ENCODE measurements at places on chromosomes 11 and 22.
A peak's percentile ranks its signal among the peaks of the same experiment; 100 is the strongest.

DNA sequence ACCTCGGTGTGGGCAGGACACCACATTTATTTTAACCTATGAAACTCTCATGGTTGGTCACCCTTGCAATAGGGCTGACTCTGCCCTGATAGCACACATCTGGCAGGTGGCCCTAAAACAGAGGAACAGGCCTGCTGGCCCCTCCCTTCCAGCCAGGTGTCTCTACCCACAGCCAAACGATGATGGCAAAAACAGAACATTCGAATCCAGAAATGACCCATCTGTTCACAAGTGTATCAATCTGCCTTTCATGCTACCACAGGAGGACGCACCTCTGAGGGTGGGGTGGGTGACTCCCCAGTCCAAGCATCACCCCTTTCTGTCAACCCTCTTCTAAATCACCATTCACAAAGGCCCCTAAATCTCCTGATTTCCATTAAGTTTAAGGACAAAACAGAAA, 118.1 kb downstream of the ETS1 start:
- DNase-seq, result no peak

GRCh38 chr22:31474743-31475142, 14.9 kb downstream of the EIF4ENIF1 start:
- DNase-seq, result no peak

GRCh38 chr22:40889116-40889515, 27.2 kb upstream of the DNAJB7 start:
- no peak for DNase-seq

GRCh38 chr11:109784536-109784935, 308.7 kb upstream of the ZC3H12C start:
- no peak for DNase-seq

DNA sequence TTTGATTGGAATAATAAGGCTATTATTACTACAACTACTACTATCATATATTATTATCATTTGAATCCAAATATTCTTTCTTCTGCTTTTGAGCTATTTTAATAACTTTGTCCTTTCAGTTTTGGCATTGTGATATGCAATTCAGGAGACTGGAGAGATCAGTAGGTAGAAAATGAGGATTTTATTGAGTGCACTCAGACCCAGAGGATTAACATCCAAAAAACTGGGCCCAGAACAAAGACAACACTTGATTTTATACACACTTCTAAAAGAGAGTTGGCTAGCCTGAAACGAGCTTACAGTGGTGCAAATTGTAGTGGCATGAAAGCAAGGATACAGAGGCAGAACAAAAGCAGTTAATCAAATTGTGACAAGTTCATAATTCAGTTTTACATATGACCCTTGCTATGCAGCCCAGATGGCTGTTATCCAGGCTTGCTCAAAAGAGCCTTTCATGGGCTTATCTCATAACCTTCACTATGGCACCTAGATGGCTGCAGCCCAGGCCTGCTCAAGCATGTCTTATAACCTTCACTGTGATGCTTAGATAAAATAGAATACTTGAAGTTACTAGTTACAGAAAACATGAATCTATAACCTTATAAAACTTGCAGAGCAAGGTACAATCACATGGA, 796.3 kb upstream of the RAG2 start:
- no peak for DNase-seq

DNA sequence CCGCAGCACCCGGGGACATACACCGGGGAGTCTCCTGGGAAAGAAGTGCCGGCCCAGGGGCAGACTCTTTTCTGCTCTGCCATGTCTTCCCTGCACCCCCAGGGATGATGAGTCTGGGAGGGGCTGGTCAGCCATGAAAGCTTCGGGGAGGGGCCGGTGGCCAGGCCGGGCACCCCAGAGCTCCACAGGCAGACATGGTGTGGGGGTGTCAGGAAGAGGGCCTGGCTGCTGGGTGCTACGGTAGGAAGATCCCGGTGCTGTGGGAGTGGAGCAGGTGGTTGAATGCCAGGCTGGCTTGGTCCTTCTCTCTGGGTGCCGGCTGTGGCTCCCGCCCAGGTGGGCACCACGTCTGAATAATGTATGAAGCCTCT, 17.4 kb downstream of the LSP1 start:
- DNase-seq, result no peak

- no peak for DNase-seq
These were observed 169.8 kb downstream of the NELL1 start for GRCh38 chr11:20839231-20839630.

DNA sequence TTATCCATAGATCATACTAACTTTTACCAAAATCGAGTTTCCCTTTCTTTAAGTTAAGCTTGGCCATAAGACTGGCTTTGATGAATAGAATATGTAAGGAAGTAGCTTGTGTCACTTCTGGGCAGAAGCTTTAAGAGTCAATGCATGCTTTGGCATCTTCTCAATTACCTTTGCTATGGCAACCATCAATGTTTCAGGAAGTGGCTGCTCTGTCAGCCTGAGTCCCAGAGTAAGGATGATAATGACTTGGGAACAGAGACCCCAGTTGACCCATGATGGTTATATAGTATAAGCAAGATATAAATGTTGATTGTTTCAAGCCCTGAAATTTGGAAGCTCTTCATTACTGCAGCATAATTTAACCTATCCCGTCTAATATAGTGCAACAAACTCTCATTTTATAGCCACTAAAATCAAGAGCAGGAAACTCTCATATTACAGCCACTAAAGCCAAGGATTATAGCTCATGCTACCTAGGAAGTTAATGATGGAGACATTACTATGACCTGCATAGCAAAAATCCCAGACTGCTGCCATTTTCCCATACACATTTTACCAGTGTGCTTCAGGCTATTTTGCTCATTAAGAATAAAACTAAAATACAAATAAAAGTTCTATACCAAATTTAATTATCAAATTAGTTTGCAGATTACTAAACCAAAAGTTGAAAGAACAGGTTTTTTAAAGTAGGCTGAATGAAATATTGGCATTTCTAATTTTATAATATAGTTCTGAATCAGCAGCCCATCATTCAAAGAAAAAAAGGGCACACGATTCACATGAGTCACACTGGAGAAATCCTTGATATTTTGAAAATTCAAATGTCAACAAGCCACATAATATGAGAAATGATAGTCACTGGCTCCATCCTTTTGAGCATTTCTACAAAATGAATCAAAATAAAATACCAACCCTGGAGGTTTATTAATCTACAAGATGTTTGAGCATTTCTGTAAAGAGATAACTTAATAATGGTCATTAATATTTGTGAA, 23.8 kb downstream of the FSHB start:
- no peak for DNase-seq

GRCh38 chr11:22465620-22466019, 127.4 kb downstream of the SLC17A6 start:
- no peak for DNase-seq

DNA sequence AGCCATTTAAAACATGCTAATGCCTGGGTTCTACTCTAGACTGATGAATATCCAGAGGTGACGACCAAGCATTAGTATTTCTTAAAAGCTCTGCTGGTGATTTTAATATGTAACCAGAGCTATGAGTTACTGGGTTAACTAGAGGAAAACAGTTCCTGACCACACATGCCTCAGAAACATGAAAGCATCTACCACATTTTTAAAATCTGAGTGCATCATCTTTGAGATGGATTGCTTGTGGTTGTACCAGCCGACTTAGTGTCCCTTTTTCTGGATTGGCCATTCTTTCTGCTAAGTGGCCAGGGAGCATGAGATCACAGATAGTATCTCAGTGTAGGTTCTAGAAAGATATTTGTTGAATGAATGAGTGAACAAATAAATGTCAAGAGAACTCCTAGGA, 152.4 kb downstream of the NTM start:
- DNase-seq, result no peak

- DNase-seq, result peak; percentile 73
These were observed at the start of gene MYO7A for GRCh38 chr11:77127920-77128691. TSS of gene MYO7A (plus strand) at chr11:77128246. CDS start at chr11:77130635, 2,389 bp downstream.

DNA sequence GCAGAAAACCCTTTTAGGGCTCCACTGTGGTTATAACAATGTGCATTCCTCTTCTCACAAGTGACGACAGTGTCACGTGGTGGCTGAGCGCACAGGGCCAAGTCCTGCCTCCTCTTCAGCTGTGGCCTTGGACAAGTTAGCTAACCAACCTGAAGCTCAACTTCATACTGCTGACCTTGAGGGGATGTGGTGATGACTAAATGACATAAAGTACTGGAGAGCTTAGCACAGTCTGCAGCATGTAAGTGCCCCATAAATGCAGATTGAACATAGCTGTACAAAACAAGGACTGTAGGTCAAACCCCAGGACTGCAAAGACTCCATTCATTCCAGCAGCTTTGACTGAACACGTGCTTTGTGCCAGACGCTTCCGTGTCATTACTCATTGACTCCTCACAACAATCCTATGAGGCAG, 20.1 kb upstream of the MRGPRX2 start:
- no peak for DNase-seq

- no peak for DNase-seq
These were observed 39.3 kb upstream of the COMT start for GRCh38 chr22:19902245-19902715.

- no peak for DNase-seq
These were observed 53.6 kb downstream of the SLC35F2 start for GRCh38 chr11:107804971-107805370.

GRCh38 chr11:78419327-78419726, 1.7 kb upstream of the GAB2 start:
- DNase-seq, result no peak

DNA sequence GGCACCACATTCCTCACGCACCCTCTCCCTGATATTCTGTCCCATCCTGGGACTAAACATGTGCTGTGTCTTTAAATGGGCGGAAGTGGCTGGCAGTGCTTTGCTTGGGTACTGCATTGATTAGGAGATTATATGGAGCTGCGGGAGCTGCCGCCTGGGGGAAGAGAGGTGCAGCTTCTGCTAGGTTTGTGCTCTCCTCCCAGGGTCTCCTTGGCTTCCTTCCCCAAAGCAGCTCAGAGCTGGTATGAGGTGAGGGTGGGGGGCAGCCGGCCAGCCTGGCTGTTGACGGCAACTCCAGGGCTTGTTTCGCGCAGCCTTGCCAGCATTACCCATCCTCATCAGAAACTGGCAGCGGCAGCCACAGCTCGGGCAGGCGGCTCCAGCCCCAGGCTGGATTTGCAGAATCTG, 95.4 kb downstream of the GRAMD1B start:
- DNase-seq, result no peak

- no peak for DNase-seq
These were observed 79.3 kb upstream of the SORL1 start for GRCh38 chr11:121372671-121373429.

DNA sequence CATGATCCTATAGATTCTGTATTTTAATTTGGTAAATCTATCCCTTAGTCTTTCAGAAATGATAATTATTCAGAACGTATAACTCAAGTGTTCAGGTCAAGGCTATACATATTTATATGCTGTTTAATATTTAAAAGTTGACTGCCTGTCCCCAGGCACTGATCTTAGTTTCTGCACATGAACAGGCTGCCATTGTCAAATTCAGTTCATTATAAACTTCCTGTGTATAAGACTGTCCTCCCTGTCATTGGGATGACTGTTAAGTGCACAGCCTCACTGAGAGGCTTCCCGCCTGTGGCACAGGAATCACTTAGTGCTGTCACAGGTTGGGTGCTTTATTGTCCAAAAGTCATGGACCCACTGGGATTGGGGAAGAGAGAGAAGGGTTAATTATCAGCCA, 92.1 kb upstream of the TTC12 start:
- DNase-seq, result no peak

DNA sequence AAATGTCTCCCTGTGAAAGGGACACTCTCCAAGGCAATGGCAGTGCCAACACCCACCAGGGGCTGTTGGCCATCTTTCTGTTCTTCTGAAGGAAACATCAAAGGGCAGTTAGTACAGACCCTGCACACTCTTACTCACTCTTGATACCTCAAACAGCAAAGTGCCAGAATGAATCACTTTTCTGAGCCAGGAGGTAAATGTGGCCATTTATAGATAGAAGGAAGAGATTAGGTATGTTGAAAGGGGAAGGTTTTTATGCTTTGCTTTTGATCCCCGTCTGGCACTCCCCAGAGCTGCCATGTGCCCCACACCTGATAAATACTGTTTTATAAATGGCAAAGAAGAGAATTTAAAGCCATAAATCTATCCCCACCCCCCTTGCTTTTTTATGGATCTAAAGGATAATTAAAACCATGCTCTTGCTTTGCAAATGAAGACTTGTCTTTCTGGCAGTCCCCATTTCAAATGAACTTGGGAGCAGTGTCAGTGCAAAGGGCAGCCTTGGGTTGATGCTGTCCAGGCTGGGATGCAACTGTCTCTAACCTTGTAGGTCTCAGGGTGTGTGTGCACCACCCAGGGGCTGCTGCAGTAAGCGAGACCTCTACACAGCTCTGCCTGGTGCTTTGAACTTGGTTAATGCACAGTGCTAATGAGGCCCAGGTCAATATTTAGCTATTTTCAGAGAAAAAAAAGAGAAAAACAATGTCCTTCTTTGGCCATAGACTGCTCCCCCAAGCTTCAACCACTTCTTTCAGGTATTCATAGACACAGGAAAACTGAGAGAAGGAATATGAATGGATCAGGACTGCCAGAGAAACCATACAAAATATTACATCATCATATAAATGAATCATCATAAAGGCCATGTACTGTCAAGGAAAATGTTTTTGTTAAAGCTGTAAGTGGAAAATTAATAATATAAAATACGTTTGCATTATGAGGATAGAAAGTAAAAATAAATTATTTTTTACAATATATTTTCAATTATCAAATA, 207.5 kb downstream of the ETS1 start:
- no peak for DNase-seq

GRCh38 chr22:39543095-39543494, 10.5 kb upstream of the RPS19BP1 start:
- DNase-seq, result no peak

- DNase-seq, result no peak
These were observed 428.0 kb downstream of the LARGE1 start for GRCh38 chr22:33492210-33492651.

GRCh38 chr11:117489999-117490679, 162.5 kb downstream of the CEP164 start:
- no peak for DNase-seq

DNA sequence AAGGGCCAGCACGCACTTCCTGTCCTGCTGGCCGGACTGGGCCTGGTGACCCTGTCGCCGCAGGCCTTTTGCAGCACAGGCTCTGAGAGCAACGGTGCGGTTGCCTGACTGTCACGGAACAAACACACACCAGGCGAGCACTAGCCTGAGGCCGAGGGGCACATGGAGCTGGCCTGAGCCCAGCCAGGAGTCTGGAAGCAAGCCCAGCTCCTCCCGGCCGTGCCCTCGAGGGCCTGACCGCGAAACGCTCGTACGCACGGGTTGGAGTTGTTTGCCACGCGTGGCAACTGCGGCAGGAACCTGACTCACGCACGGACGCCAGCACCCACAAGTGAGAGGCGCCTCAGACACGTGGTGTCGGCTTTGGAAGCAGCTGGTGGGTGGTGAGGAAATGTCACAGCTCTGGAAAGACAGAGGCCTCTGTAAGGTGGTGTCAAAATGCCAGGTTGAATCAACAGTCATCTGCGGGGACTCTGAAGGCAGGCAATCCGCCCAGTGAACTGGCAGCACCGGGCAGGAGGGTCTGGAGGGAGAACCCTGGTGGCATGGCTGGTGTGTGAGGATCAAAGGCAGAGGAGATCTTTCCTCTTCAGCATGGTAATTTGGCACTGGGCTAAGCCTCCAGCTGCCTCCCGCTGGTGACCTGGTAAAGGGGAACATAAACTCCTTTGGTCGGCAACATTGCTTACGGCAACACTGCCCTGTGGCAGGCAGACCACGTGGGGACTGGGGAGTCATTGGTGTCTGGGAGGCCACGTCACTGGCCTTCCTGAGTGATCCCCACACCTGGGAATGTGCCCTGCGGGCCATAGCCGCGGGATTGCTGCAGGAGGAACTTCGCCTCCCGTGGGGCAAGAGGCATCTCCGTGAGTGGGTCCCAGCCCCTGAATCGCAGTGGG, 15.3 kb upstream of the IL17REL start:
- DNase-seq, result no peak
